Spinal cord (tissue), 10 donors: ENCODE measurements at places on chromosomes 12 and 14. TPM values are rescaled to one million over a fixed set of nuclear protein-coding genes. Genes with fewer than 3 reads are reported as not detected.
A peak's percentile ranks its signal among the peaks of the same experiment; 100 is the strongest.

DNA sequence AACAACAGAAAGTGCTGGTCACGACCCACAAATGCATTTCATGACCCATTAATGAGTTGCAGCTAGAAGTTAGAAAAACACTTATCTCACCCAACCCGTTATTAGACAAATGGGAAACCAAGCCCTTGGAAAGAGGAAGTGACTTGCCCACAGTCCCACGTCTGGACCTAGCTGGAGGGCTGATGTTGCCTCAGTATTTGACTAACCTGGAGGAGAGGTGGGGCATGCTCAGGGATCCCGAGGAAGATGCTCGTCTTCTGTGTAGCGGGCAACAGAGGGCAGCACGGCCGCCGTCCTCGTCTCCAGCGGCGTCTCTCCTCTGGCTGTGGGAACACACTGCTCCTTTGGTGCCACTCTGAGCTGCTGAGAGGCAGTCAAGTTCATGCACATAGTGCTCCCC, 12.7 kb downstream of the CCND2 start:
- DNase-seq: peak; percentile 40

DNA sequence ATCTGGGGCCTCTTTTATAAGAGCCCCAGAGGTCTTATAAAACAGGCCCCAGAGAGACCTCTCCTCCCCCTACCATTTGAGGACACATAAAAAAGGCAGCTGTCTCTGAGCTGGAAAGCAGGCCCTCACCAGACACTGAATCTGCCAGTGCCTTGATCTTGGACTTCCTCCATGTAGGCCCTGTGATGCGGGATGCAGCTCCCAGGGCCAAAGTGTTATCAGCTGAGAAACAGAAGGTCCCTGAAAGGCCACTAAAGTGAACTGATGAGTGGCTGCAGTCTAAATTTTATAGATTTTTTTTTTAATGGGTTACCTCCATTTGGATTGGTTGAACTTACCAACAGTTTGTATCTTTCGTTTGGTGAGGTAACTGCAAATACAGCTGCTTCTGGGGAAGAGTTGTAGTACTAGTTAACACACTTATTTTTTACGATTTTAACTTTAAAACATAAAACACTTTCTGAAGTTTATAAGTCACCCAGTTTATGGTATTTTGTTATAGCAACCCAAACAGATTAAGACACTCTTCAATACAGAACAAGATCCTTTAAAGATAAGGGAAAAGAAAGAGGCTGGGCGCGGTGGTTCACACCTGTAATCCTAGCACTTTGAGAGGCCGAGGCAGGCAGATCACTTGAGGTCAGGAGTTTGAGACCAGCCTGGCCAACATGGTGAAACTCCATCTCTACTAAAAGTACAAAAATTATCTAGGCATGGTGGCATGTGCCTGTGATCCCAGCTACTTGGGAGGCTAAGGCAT, 5.6 kb upstream of the GUCY2C start:
- DNase-seq: no peak

Gene KRT78
- total RNA-seq: 0.11 TPM

- no peak for DNase-seq
These were observed 45.6 kb downstream of the FANCM start for GRCh38 chr14:45181329-45181728.

Gene SLC7A7
- 8.8 TPM for total RNA-seq

GRCh38 chr14:65132855-65133254, 30.5 kb upstream of the MAX start:
- no peak for DNase-seq

- DNase-seq: no peak
These were observed 139.0 kb downstream of the BCL11B start for GRCh38 chr14:99132821-99133635.

Gene FOXG1
- total RNA-seq: not detected

Gene ABHD4
- 22.2 TPM for total RNA-seq

DNA sequence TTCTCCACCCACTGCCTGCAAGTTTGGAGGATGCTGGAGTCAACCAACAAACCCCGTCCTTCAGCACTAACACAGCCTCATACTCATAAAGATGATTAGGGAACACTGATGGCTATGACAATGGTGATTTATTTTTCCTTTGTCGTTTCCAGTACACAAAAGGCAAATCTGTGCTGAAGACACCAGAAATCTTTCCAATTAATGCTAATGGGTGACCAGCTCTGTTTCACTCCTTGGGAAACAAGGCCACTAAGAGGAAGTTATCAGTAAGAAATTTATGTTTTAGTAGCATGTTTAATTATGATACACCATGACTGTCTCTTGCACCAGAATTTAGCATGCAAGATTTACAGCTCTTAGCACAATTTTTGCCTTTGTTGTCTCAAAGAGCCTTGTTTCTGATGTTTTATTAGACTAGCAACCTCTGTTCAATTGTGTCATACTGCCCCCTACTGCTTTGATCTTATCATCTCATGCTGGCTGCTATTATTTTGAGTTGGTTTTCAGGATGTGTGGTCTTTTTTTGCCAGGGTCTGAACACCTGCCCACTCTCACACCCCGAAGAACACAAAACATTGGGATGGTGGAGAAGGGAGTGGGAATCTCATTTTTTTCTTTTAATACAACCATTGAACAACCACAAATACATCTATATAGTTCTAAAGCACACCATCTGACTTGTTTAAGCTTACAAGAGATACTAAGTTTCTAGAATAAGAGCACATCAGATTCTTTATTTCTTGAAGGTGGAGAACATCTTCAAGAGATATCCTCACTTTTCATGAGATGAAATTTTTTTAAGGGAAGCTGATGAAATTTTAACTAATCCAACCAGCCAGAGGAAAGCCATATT, 160.9 kb downstream of the SPTSSA start:
- peak; percentile 56 for DNase-seq

GRCh38 chr12:131385313-131386166, 325.4 kb upstream of the SFSWAP start:
- DNase-seq: no peak

DNA sequence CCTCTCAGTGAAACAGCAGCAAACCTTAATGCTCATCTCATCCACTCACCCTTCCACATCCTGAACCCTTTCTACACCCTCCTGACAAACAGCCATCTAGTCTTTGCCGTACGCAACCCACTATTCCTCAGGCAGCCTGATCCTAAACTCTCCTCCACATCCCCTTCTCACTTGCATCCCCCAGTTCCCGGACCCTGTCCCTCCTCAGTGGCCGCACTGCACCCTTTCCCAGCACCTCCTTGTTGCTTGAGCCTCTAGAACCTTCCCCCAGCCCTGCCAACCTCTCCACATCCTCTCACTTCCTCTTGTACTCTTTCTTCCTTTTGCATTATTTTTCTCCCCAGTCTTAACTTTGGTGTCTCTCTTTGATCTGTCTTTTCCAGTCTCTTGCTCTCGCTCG, 42.9 kb downstream of the IQSEC3 start:
- no peak for DNase-seq
